Right kidney (tissue), 9 donors: ENCODE measurements at places on chromosomes 7 and 10.
A peak's percentile ranks its signal among the peaks of the same experiment; 100 is the strongest.

GRCh38 chr7:22445140-22445743, 54.7 kb downstream of the STEAP1B start:
- peak; percentile 78 for DNase-seq

DNA sequence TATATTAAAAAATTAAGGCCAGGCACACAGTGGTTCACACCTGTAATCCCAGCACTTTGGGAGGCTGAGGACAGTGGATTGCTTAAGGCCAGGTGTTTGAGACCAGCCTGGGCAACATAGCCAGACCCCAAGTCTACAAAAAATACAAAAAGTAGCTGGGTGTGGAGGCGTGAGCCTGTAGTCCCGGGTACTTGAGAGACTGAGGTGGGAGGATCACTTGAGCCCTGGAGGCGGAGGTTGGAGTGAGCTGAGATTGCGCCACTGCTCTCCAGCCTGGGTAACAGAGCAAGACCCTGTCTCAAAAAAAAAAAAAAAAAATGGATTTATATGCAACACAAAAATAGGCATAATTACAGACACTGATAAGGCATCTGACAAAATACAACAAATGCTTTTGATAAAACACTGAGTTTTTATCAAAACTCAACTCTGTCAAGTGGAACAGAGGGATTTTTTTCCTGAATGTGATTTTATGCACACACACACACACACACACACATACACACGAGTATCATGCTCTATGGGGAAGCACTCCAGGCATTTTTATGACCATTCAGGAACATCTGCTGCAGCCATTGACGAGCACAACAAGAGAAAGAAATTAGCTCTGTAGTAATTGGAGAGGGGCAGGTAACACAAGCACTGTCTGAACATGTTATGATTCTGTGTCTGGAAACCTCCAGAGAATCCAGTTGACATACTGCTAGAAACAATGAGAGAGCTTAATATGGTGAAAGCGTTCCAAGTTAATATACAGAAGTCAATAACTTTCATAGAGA, 193.1 kb downstream of the WDR37 start:
- DNase-seq: no peak

DNA sequence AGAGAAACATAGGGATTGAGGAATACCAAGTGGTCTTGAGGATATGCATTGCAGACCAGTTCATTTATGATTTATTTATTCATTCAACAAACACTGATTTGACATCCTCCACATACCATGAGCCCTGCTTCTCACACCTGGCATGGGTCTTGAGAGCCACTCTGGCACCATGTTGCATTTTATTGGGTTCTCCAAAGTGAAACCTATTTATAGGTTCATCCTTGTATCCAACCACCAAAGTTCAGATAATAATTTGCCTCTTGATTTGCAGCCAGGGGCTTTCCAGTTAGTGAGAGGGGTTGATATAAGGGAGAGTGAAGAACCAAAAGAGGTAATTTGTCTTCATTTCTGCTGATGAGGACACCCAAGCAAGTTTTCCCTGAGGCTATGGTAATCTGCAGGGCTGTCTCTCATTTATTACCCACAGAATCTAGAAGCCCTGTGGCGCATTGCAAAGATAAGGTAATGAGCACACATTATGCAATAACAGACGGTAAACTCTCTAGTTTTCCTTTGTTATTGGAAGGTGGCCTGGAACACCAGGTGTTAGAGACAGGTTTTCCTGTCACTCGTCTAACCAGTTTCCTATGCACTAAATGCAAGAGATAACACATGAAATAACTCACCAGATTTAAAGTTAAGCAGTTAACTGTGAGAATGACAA, 28.8 kb upstream of the ICA1 start:
- no peak for DNase-seq

- no peak for DNase-seq
Observed at GRCh38 chr7:47277321-47277781, 304.6 kb downstream of the TNS3 start.

GRCh38 chr7:27647489-27647888, 15.2 kb downstream of the HIBADH start:
- no peak for DNase-seq

GRCh38 chr10:11765141-11765540, 23.0 kb downstream of the ECHDC3 start:
- no peak for DNase-seq
